Fibroblast of lung (primary cell): ENCODE measurements at places on chromosomes 4 and X. TPM values are rescaled to one million over a fixed set of nuclear protein-coding genes. Genes with fewer than 3 reads are reported as not detected.

The CENPI gene
- 4.9 and 11.2 TPM in 2 replicates for total RNA-seq

The AFM gene
- total RNA-seq: not detected in 2 replicates

The SPARCL1 gene
- 2.3 and 4.1 TPM in 2 replicates for total RNA-seq

The FGA gene
- total RNA-seq: not detected in 2 replicates
